ENCODE measurements at places on chromosomes 3 and 15. TPM values are rescaled to one million over a fixed set of nuclear protein-coding genes. Genes with fewer than 3 reads are reported as not detected.

The SYNPR gene
- polyA plus RNA-seq, result not detected

The GADL1 gene
- polyA plus RNA-seq, result 0.15 TPM

The MYO5C gene
- polyA plus RNA-seq, result 0.75 TPM

The STAC gene
- 0.29 TPM for polyA plus RNA-seq

The LTK gene
- polyA plus RNA-seq, result 0.95 TPM

The TMED3 gene
- polyA plus RNA-seq, result 35.9 TPM

The C3orf49 gene
- polyA plus RNA-seq, result not detected

The DNAH1 gene
- polyA plus RNA-seq, result 0.99 TPM

The ADAMTS9 gene
- polyA plus RNA-seq, result 22.8 TPM

The ACP3 gene
- 0.59 TPM for polyA plus RNA-seq

The PPP1R2 gene
- 15.4 TPM for polyA plus RNA-seq

The P2RY14 gene
- polyA plus RNA-seq, result 0.72 TPM

The NR1I2 gene
- polyA plus RNA-seq, result 0.03 TPM

The TRIM71 gene
- polyA plus RNA-seq, result not detected

The COL8A1 gene
- polyA plus RNA-seq, result 8.3 TPM

The MAPKBP1 gene
- polyA plus RNA-seq, result 27.2 TPM

The USP50 gene
- not detected for polyA plus RNA-seq

The MASP1 gene
- 126 TPM for polyA plus RNA-seq

All from heart right ventricle (tissue), 16 donors.